HT1080 (cell line): ENCODE measurements at places on chromosomes 5 and 9. TPM values are rescaled to one million over a fixed set of nuclear protein-coding genes. Genes with fewer than 3 reads are reported as not detected.

The PRSS3 gene
- 6.8 and 7.3 TPM in 2 replicates for total RNA-seq

GRCh38 chr9:126125577-126125976 is 201.1 kb upstream of the MVB12B start:
- no peak for DNase-seq

GRCh38 chr5:135556620-135557019 is 20.9 kb upstream of the NEUROG1 start:
- no peak for DNase-seq

DNA sequence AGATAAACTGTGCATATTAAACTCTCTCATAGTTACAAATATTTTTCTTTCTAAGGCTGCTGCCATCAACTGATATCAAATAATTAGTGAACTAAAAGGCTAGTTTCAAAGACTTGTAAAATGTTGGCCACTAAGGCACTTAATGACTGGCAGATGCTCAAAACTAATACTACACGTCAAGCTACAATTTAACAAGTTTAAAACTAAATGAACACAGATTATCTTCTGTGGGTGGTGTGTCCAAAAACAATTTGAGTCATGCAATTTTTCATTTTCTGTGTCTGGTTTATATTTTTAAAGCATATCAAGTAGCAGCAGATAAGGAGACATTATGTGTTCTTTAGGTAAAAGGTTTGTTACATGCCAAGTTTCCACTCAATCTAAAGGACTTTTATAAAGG is 665.1 kb downstream of the EFNA5 start:
- DNase-seq, result no peak

DNA sequence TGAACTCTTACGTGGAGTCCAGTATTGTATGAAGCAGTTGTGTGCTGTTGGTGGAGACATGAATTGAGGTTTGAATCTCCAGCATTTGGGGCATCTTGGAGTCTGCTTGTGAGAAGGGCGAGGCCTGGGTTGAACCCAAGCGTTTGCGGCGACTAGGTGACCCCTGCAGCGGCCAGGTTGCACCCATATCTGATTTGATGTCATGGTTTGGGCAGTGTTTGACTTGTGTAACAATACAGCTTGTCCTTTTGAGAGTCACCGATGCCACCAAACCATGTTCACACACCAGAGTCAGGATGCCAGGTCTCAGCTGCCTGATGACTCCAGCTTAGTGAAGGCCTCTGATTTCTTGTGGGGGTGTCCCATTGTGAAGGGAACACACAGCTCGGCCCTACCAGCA is 2.1 kb downstream of the TRAF2 start:
- no peak for DNase-seq

DNA sequence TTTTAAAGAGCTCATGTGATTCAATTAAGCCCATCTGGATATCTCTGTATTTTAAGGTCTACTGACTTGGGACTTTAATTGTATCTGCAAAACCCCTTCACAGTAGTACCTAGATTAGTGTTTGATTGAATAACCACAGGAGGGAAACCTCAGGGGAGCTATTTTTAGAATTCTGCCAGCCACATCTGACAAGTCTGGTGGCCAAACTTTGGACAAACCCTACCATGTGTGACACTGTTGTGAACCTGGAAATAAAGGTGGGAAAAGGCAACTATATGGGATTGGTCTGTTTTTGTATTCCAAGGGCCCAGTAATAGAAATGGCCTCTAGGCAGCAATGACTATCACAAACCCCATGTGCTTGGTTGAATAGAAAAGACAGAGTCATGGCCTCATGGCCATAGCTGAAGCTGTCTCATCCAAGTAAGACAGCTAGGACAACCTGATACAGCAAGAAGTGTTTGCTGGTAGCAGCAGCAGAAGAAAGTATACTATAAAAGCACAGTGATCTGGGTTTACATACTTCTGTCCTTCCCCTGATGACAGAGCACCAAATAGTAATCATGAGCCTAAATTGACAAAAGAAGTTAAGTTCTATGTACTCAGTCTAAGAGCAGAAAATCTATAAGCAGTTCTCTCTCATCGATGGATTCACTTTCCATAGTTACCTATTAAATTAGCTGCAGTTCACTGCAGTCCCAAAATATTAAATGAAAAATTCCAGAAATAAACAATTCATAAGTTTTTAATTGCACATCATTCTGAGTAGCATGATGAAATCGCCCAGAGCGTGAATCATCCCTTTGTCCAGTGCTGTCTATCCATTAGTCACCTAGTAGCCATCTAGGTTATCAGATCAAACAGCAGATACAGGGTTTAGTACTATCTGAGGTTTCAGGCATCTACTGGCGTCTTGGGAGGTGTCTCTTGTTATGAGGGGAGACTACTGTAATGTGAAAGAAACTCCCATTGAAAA is 189.8 kb downstream of the ARHGAP26 start:
- peak; percentile 74 for DNase-seq

DNA sequence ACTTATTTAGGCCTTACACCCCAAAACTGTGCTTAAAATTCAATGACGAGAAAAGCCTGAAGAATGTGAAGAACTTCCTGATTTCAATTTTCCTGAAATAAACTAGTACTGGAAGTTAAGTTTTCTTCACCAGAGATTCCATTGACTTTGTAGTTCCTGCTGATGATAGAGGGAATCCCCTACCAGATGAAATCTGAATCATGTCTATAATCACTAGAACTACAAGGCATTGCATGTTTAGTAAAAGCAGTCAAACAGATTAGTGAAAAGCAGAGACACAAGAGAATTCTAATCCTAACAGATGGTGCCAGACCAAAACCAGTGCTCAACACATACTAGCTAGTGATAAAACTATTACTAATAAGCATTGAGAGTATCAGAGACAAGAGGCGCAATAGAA is 130.0 kb downstream of the PDE4D start:
- DNase-seq, result no peak

DNA sequence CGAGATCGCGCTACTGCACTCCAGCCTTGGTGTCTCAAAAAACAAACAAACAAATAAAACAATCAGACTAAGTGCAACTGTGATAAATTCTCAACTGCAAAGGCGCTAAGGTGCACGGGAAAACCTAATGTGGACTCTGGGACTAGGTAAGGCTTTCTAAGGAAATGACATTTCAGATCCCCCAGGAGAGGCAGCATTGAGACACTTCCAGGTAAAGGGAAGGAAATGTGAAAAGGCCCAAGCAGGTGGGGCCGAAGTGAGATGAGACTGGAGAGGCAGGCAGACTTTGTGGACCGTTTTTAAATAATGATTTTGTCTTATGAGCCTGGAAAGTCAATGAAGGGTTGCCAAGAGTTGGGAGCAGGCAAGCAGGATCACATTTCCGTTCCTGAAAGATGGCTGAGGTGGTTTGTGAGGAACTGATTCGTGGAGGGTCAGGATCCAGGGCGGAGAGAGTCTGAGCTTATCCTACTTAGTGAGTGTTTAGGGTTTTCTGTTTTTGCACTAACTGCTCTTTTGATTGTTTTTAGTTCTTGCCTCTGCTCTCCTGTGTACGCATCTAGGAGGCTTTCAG is 2.0 kb upstream of the APBA1 start:
- DNase-seq, result no peak
